Endothelial cell (in vitro differentiated cells): ENCODE measurements at places on chromosomes 16 and 17. TPM values are rescaled to one million over a fixed set of nuclear protein-coding genes. Genes with fewer than 3 reads are reported as not detected.

DNA sequence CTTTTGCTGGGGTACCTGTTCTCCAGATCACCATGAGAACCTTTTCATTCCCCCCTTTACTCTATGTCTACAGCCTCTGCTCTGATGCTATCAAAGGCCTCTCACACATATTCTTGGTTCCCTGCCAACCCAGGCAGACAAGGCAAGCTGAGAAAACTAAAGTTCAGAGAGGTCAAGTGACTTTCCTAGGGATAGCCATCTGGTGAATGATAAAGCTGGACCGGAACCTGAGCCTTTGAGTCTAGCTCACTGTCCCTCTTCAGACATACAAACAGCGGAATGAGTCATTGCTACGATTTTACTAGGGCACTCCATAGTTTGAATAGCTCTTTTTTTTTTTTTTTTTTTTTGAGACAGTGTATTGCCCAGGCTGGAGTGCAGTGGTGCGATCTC is 73.3 kb downstream of the XYLT1 start:
- DNase-seq = no peak

DNA sequence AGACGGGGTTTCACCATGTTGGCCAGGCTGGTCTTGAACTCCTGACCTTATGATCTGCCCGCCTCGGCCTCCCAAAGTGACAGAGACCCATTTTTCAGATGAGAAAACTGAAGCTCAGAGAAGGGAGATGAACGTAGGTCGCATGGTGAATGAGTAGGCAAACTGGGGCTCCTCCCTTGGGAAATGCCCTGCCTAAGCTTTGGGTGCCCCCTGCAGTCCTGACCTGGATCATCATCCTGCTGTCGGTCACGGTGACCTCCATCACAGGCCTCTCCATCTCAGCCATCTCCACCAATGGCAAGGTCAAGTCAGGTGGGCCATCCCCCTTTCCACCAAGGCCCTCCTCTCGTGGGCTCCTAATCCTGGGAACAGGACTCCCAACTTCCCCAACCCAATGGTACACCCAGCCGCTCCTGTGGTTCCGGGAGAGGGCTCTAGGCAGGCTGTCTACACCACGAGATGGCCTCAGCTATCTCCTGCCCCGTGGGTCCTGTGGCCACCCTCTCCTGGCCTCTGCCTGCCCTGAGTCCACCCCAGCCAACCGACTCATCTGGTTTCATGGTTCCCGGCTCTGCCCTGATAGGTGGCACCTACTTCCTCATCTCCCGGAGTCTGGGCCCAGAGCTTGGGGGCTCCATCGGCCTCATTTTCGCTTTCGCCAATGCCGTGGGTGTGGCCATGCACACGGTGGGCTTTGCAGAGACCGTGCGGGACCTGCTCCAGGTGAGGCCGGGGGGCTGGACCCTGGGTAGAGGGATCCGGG is 4.7 kb downstream of the SLC12A3 start:
- DNase-seq = peak; percentile 23

- DNase-seq = no peak
Measured at GRCh38 chr17:35749560-35750412, 3.3 kb downstream of the GAS2L2 start.

GRCh38 chr16:8808613-8809353 is 11.1 kb downstream of the PMM2 start:
- no peak for DNase-seq

DNA sequence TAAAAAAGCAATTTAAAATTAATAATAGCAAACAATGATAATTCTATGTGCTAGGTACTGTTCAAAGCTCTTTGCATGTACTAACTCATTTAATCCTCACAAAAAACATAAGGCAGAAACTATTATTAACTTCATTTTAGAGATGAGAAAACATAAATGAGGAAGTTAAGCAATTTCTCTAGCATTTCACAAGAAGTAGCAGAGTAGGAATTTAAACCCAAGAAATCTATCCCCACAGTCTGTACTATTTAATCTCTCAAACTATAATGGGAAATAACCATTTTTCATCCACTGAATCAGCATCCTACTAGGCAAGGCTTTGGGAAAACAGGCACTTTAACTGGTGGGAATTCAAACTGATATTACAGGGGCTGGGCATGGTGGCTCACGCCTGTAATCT is 42.2 kb upstream of the INTS2 start:
- DNase-seq = no peak

- no peak for DNase-seq
Measured at GRCh38 chr16:79532785-79533184, 67.8 kb downstream of the MAF start.

- no peak for DNase-seq
Measured at GRCh38 chr17:27596096-27596495, 34.9 kb upstream of the LGALS9 start.

- no peak for DNase-seq
Measured at GRCh38 chr17:50440172-50440837, 14.3 kb downstream of the ACSF2 start.

DNA sequence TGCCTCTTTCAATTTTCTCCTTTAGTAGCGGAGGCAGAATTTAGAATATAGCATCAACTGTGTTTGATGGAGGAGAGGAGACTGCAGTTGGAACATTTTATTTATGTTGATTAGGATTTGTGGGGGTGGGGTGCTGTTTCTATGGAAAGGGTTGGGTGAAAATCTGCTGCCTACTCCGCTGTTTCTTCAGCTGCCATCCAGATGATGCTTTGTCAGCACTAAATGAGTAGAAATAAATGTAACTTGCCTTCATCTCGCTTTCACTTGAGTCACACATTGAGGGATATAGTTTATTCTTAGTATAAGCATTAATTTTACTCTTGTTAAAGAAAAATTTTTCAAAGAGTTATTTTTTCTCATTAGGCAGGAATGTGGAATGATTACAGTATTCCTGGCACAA is 42.1 kb downstream of the ABHD15 start:
- no peak for DNase-seq

The EPN3 gene
- total RNA-seq = 0.49 TPM

The KRT33B gene
- not detected for total RNA-seq

GRCh38 chr16:83272843-83273242 is 534.9 kb upstream of the HSBP1 start:
- no peak for DNase-seq

The LCAT gene
- total RNA-seq = 17.0 TPM

DNA sequence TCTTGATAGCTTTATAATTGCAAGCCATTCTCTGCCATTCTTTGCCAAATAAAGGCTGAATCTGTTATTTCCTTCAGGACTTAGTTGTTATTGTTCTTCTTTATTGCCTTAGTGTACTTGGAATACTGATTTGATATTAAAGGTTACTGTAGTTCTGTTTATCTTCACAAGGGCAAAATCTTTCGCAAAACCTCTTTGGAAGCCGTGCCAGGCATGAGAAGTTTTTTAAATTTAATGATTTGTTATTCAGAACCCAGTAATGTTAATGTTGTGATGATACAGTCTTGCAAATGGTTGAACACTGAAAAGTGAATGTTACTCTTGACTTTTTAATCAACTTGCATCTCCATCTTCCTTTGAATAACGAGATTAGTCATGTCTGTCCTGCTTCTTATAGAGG is 1225.2 kb upstream of the GOT2 start:
- no peak for DNase-seq

GRCh38 chr16:30992931-30993816 is 8.2 kb downstream of the HSD3B7 start:
- DNase-seq = no peak

DNA sequence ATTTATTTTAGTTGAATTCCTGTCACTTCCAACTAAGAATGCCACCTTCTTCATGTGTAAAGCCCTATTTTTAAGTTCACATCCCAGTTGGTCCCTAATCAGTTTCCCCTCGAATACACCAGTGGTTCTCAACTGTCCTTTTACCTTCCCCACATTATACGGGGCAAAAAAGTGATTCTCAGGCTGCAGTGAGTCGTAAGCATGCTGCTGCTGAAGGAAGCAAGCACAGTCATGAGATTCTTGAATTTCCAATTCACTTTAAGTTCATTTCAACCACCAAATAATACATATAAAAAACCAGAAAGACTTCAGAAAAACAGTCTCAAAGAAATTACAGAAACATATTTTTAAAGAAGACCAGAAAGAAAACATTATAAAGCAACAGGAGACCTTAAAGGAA is 47.9 kb downstream of the UBE2G1 start:
- DNase-seq = no peak

The CES3 gene
- total RNA-seq = 2.5 TPM

The MT4 gene
- total RNA-seq = not detected

The TEPSIN gene
- 43.8 TPM for total RNA-seq

DNA sequence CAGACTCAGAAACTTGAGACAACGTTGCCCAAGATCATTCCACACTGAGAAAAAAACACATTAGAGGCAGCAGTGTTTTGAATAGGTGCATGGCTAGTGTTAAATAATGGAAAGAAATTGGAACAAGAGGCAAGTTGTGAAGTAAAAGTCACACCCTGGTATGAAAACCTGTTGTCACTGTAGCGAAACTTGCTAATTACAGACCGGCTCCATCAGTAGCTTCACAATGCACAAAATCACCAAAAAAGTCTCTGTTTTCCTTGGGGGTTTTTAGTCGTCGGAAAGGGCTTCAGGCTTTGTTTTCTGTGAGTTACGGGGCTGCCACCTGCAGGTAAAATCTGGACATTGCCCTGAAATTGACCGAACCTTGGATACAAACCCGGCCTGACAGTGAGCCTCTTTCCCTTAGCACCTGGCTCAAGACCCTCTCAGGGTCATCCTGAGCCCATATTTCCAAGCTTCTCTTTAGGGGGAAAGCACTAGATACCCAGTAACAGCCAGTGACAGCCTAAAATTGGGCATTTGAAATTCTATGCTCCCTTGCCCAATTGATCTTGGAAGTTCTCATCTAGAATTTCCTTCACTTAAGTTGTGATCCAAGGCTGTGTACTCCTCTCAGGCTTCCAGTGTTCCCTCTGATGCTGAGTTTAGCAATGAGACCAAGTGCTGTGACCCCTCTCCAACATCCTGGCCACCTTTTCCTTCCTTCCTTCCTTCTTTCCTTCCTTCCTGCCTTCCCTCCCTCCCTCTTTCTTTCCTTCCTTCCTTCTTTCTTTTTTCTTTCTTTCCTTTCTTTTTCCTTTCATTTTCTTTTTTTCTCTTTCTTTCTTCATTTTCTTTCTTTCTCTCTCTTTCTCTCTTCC is 7.2 kb upstream of the GRB2 start:
- DNase-seq = peak; percentile 74

- DNase-seq = no peak
Measured at GRCh38 chr17:77323413-77324171, 182.8 kb downstream of the SEC14L1 start.
